ENCODE measurements at places on chromosomes 4 and X.
A peak's percentile ranks its signal among the peaks of the same experiment; 100 is the strongest.

- no peak for DNase-seq
Measured at GRCh38 chr4:88106205-88106604, 52.2 kb downstream of the ABCG2 start.

GRCh38 chr4:6416518-6417286 lies 55.7 kb downstream of the PPP2R2C start:
- peak; percentile 21 for DNase-seq

DNA sequence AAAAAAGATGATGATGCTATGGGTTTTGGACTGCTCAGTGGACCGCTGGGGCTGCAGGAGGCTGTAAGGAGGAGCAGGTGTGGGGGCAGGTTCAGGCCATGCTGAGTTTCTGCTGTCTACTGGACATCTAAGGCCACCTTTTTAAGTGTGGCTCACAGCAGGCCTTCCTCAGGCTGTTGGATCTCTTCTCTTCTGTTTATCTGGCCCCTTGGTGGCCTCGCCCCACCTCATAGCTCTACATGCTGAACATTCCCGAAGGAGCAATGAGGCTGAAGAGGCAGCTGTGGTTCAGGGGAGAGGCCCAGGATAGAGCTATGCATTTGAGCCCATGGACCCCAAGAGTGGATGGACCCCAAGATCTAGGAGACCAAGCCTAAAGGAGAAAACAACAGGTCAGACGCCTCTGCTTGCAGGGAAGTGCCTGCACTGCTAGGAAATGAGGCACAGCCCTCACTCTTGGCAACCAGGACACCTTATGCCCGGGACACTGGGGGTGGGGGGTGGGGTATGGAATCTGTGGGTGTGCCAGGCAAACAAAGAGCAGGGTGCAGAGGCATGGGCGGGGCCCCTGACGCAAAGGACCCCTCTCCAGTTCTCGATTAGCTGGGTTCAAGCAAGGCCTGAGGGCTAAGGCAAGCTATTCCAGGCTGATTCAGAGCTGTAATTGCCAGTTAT lies 168.9 kb downstream of the BCOR start:
- no peak for DNase-seq

DNA sequence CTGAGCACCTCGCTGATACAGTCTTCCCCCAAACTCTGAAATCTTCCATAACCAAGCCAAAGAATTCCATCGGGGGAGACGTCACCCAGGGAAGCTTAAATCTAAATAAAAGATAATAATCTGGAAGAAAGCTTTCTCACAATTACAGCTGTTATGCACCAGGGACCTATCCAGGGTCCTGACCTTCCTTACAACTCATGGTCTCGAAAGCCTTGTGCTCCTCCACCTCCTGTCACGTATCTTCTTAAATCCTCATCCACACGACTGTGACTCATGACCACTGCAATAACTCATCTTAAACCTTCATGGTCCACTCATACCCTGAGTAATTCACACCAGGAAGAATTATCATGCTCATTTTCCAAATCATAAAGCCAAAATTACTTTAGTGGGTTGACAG lies 166.8 kb upstream of the FRG1 start:
- DNase-seq = no peak

DNA sequence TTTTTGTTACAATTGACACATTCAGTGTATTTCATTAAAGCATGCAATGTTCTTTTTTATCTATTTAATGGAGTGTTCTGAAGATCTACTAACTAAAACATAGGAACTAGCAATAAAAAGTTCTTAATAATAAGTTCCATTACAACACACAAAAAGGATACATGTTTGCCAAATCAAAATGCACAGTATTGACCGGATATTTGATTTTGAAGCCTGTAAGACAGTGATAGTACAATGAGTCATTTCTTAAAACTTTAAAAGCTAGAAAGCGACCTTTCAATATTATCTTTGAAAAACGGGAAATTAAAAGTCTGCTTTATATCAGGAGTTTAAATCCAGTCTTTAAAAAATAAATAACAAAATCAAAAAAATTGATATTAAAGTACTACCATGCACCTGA lies 2.4 kb upstream of the PRDM5 start:
- DNase-seq = no peak

- no peak for DNase-seq
Measured at GRCh38 chrX:55357236-55357635, 92.5 kb upstream of the PAGE3 start.

DNA sequence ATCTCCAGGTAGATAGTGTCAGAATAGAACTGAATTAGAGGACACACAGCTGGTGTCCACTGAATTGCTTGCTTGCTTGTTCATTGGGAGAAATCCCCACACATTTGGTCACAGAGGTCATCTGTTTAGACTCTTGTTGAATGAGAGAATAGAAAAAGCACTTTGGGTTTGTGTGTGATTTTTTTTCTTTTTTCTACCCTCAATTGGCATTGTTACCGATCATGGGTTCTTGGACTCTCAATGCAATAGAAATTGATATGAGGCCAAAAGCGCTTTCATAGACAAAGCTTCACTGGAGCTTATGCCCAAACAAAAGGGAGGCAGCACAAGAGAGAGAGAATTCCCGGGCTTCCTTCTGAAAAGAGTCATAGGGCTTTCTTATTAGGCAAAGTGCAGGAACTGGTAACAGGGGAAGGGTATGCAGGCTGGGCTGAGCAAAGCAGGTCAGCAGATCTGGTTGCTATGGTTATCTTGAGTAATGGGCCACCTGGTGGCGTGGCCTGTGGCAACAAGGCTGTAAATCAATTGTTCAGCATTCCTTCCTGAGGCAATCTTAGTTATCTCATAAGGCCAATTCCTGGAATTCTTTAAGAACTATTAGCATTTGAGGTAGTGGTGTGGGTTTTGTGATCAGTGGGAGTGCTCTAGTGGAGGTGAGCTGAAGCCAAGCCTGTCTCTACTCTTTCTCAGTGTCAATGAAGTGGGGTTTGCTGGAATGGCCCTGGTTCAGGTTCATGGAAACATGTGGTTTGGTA lies 5.3 kb upstream of the GPR82 start:
- no peak for DNase-seq

DNA sequence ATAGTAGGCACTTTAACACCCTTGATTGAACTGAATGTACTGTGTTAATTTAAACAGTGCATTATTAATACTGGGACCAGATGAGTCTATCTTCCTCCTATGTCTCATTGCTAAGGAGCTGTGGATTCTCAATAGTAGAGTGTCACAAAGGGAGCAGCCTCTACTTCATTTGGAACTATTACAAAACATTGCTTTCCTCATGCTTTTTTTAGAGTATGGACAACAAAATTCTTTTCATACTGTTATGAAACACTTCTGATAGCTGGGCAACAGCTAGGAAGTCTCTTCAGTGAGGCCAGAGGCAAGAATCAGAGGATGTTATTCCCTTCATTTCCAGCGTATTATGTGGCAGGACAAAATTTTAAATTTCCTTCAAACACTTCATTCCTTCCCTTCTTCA lies 160.8 kb downstream of the FBXO8 start:
- no peak for DNase-seq

- no peak for DNase-seq
Measured at GRCh38 chrX:116272322-116272721, 101.8 kb downstream of the AGTR2 start.

DNA sequence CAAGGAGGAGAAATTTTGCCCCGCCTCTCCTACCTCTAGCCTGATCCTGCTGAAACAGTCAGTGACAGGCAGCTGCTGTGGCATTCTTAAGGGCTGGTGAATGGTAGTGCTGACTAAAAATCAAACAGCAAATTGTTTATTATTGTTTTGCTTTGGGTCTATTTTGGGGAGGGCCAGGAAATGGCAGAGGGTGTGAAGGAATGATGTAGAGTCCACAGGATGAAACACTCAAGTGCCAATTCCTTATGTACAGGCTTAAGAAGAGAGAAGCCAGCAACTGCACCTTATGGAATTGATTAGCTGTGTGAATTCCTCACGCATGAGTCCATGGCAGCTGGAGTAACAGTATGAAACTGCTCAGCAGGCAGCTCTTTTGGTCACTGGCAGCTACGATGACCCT lies 39.7 kb downstream of the VEGFC start:
- DNase-seq = no peak

GRCh38 chr4:6542951-6543350 lies 32.0 kb upstream of the MAN2B2 start:
- DNase-seq = peak; percentile 78

- DNase-seq = no peak
Measured at GRCh38 chr4:173516621-173517524, 13.2 kb downstream of the HAND2 start.

DNA sequence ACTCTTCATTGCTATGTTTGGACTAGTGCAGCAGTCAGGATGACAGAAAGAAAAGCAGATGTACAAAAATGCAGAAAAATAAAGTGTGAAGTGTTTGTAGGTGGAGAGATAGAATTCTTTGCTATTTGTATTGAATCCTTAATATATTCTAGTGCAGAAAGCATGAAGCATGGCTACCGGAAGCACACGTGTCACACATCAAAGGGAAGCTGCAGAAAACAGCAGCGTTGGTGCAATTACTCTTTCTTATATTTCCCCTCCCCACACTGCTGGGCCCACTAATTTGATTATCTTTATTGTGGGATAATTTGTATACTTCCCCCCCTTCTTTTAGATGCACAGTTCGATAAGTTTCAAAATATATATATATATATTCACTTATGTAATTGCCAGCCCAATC lies 35.9 kb upstream of the TAPT1 start:
- no peak for DNase-seq

DNA sequence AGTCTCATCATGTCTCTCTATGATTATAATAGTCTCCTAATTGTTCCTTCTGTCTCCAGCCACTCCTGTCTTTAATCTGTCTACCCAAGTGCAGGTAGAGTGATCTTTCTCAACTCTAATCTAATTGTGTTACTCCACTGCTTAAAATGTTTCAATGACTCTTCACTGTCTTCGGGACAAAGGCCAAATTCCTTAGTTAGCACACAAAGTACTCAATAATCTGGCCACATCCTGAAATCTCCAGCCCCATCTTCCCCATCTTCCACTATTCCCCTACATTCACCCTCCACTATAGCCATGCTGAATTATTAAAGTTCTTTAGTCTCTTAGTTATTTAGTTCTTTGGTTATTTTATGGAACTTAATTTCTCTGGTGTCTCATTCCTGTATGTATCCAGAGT lies 353.3 kb downstream of the OPHN1 start:
- no peak for DNase-seq

GRCh38 chr4:153364061-153364460 lies 19.6 kb downstream of the MND1 start:
- DNase-seq = no peak

- DNase-seq = no peak
Measured at GRCh38 chr4:24394041-24394440, 190.3 kb downstream of the DHX15 start.
